NCI-H524 (cell line): ENCODE measurements at places on chromosomes 7 and 10.

DNA sequence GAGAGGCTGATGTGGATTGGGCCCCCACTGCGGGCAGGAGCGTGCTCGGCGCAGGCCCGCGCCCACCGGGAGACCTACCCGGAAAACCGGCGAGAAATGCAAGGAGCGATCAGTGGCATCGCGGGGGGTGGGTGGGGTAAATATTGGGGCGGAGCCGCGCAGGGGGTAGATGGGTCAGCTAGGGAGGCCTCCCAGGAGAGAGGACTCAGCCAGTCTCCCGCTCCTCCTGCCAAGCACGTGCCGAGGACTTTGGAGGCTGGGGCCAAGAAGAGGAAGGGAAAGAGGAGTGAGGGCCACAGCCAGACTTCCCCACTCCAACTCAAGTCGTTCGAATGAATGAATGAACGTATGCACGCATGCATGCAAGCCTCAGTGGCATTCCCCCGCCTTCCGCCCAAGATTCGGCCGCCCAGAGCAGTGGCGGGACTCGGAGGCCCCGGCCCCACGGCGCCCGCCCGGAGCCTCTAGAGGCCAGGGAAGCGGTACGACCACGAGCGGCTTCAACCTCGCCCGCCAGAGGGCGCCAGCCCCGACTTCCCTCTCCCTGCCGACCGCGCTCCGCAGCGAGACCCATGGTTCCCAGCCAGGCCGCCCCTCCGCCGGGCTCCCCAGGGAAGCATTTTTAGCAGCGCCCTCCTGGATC lies 3.6 kb downstream of the NPM3 start:
- peak; percentile 8 for DNase-seq

- DNase-seq = peak; percentile 49
Observed at GRCh38 chr7:142854372-142855113, at the start of gene EPHB6. Gene EPHB6, plus strand, starts transcription at chr7:142855076. Its CDS starts 8,152 bp downstream, at chr7:142863228.

DNA sequence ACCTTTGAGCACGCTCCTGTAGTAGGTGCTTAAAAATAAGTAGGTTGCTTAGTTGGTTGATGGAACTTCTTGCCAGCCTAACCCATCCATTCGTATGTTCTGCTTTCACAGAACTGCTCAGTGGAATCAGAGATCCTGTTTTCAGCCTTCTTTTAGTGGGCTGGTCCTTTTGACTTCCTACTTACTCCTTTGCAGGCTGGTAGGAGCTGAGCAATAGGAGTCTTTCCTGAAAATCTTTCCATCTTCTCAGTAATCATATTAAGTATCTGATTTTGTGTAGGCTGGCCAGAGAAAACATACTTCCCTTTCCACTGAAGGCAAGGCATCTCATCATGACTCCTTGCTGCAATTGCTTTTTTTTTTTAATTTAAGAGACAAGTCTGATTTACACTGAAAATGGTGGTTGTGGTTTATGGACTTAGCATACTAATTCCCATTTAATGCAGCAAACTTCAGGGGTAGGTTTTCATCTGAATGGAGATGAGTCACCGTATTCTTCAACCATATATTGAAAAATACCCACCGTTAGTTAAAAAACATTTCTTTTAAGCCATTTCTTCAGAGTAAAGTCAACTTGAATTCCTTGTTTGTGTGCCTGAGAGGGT lies 208.0 kb downstream of the ZNF365 start:
- no peak for DNase-seq

DNA sequence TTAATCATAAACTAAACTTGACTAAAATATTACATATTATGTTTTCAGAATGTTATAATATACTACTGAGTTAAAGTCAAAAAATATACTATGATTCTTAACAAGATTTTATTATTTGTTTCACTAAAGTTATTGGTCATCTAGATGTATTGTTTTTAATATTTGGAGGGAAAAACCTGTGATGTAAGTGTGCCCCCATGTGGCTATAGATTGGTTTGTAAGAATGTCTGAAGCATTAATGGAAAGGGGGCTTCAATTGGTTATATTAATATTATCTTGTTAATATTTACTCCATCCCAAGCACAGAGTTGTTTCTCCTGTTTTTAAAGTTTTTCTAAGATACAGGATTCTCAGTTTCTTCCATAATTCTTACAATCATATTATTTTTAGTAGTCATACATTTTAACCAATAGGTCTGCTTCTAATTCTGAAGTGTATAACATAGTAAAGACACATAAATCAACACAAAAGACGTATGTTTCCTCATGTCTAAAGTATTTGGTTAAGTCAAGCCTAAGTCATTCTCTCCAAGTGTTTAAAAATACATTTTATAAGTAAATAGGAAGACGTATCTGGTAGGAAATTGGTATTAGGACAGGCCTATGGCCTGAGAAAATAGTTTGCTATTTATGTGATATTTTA lies 58.0 kb downstream of the GNAT3 start:
- peak; percentile 31 for DNase-seq

GRCh38 chr10:96376483-96376882 lies 17.7 kb upstream of the OPALIN start:
- DNase-seq = no peak

- no peak for DNase-seq
Observed at GRCh38 chr7:2928613-2929311, 84.7 kb upstream of the GNA12 start.

DNA sequence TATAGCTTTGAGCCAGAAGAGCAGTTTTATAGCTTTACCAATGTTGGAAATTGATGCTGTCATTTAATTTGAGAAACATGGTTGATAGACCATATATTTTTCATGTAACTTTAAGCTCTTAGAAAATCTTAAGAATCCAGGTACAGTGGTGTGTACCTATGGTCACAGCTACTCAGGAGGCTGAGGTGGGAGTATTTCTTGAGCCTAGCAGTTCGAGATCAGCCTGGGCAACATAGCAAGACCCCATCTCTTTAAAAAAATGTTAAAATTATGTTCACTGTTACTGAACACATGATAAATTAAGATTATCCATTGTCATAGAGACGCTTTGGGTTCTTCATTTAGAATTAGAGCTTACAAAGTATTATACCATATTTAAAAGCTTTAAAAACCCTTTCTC lies 18.2 kb downstream of the REEP3 start:
- DNase-seq = no peak

- DNase-seq = no peak
Observed at GRCh38 chr7:83769407-83769806, 120.5 kb upstream of the SEMA3E start.

GRCh38 chr10:5484205-5484604 lies 15.2 kb downstream of the CALML5 start:
- no peak for DNase-seq
